Activated CD8-positive, alpha-beta memory T cell treated with anti-CD3 and anti-CD28 coated beads, Interleukin-2, amount 10 ng/mL, durations not matched to agents 7 days and 5 days (primary cell): ENCODE measurements at places on chromosomes 16 and 17.
A peak's percentile ranks its signal among the peaks of the same experiment; 100 is the strongest.

- no peak for DNase-seq
Measured at GRCh38 chr17:42667088-42667951, 8.2 kb downstream of the TUBG2 start.

DNA sequence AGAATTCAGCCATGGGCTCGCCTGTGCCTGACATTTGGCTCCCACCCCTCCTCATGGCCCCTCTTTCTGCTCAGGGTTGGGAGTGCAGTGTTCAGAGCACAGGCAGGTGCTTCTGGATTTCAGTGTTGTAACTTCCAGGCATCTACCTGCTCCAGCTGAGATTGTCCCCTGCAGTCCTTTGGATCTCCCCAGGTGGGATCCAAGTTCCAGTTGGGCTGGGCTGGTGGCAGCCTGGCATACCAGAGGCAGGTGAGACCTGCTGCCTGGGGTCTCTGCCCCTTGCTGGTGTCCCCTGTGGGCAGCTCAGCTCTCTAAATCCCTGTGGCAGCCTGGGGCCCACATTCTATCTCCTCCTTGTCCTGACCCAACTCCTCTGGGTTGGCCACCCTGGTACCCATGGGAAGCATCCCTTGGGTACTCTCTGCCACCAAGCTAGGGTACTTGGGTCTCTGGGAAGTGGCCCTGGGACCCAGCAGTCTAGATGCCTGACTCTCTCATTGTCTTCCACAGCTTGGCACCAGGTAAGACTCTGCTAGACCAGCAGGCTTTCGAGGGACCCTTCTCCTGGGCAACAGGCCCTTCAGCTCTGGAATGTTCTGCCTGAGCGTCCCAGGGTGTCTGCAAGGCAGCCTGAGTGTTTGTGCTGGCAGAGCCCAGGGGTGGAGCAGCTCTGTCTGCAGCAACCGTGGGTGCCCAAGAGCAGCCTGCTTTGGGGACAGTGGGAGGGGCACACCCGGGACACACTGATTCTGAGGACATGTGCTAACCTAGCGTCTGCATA is 42.5 kb downstream of the DNAH17 start:
- no peak for DNase-seq

- no peak for DNase-seq
Measured at GRCh38 chr16:58709333-58709732, 24.8 kb upstream of the SLC38A7 start.

DNA sequence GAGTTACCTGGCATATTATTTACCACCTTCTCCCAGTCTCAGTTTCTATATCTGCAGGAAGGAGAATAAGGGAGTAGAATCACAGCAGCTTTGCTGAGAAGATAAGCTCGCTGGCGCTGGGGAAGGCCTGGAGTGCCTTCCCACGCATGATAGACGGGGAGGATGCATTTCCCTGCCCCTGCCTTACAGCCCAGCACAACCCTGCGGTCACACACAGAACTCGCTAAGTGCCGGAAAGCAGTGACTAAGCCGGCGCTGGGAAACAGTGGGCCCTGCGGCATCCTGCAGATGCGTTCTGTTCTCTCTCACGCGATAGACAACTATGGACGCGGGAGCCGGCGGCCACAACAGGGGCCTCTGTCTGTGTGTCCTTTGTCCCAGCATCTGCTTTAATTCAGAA is 4.8 kb downstream of the CA5A start:
- DNase-seq: peak; percentile 52

- no peak for DNase-seq
Measured at GRCh38 chr17:52027081-52027480, 131.4 kb downstream of the CA10 start.
